ENCODE measurements at places on chromosomes 2 and 18. TPM values are rescaled to one million over a fixed set of nuclear protein-coding genes. Genes with fewer than 3 reads are reported as not detected.

DNA sequence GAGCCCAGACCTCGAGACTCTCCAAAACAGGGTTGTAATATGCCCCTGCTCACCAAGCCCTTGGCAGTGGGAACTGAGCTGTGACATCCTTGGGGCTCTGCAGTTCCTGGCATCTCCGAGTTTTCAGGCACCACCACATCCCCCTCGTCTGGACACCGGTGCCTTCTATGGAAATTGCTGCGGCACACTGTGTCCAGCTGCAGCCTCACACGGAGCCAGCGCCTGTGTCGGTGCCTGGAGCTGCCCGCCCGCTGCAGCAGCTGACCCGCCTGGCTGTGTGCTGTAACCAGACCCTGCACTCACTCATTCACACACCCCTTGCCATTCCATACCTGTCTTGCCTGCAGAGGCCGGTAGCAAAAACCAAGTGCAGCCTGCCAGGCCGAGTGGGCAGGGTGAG, 11.8 kb downstream of the IWS1 start:
- no peak for DNase-seq
- H3K4me1 ChIP-seq: no peaks in the 10 kb centered on the region
- no peak overlapping the region for H3K27ac ChIP-seq
- H3K27me3 ChIP-seq: no peaks in the 10 kb centered on the region
- H3K36me3 ChIP-seq: peaks cover 7% of the 10 kb centered on the region

Gene C2orf92
- 3.4 TPM for total RNA-seq

- H3K27me3 ChIP-seq: no peaks in the 10 kb centered on the region
- no peak overlapping the region for H3K4me3 ChIP-seq
- peaks cover 1% of the 10 kb centered on the region for H3K36me3 ChIP-seq
Observed at GRCh38 chr2:224555823-224556366, 29.3 kb downstream of the CUL3 start.

DNA sequence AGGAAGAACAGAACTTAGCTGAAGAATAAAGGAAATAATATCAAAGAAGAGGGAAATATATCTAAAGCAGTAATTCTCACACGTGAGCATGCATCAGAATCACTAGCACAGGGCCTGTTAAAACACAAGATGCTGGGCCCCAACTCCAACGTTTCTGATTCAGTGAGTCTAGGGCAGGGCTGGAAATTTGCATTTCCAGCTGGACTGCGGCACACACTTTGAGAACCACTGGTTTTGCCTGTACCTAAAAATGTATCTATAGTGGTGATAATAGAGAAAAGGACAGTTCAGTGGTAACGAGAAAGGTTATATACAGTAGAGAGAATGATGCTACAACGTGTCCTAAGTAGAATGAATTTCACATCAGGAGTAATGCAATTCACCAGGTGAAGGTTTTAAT, 11.2 kb downstream of the REV1 start:
- H3K27ac ChIP-seq: no peak overlapping the region
- DNase-seq: no peak
- H3K27me3 ChIP-seq: no peaks in the 10 kb centered on the region
- H3K4me1 ChIP-seq: peaks cover 6% of the 10 kb centered on the region
- H3K4me3 ChIP-seq: no peak overlapping the region

- no peaks in the 10 kb centered on the region for H3K27me3 ChIP-seq
- no peaks in the 10 kb centered on the region for H3K36me3 ChIP-seq
- no peak for DNase-seq
- no peaks in the 10 kb centered on the region for H3K4me1 ChIP-seq
- H3K4me3 ChIP-seq: no peak overlapping the region
- H3K27ac ChIP-seq: no peak overlapping the region
Observed at GRCh38 chr2:172704072-172704936, 31.3 kb upstream of the RAPGEF4 start.
